ENCODE measurements at places on chromosomes 3 and 15.
A peak's percentile ranks its signal among the peaks of the same experiment; 100 is the strongest.

GRCh38 chr3:10517627-10518026 is 12.2 kb upstream of the ATP2B2 start:
- no peak for DNase-seq

- DNase-seq = no peak
These were observed 3.5 kb downstream of the TEX55 start for GRCh38 chr3:119149484-119149883.

DNA sequence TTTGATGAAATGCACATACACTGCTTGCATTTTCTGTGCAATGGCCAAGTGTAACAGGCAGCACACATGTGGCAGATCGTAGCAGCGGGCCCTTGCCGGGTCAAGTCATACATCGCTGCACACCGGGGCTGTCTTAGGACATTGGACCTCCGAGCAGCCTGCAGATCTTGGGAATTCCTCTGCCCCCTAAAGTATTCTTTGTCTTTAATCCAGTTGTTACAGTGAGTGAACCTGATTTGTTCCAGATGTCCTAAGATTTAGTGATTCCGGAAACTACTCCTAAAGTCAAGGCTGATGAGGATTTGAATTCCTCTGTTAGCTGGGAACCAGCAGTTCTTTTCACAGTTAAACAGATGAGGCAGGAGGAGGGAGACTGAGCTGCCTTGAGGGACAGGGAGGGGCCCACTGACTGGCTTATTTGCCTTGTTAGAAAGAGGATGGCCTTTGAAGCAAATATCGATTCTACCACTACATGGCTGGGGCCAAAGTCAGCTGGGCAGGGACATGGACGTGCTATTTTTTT is 190.7 kb upstream of the CTDSPL start:
- peak; percentile 44 for DNase-seq

GRCh38 chr15:85706779-85707518 is 87.8 kb downstream of the KLHL25 start:
- DNase-seq = no peak

GRCh38 chr3:182782149-182782548 is 11.2 kb upstream of the ATP11B start:
- DNase-seq = no peak

DNA sequence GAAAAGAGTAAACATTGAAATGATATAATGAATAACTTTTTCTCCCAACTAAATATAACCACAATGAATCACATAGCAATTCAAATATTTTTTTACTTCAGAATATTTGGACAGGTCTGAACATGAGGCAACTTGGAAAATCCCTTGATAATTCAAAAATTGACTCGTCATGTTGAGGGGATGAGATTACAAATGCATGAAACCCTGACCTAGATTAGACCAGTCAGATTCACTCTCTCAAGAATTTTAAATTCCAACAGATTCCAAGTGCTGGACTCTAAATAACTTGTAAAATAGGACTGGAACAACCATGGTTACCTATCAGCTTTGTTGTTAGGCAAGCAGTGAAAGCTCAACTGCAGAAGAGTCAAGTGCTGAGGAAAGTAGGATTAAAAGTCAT is 317.5 kb downstream of the GBE1 start:
- no peak for DNase-seq

DNA sequence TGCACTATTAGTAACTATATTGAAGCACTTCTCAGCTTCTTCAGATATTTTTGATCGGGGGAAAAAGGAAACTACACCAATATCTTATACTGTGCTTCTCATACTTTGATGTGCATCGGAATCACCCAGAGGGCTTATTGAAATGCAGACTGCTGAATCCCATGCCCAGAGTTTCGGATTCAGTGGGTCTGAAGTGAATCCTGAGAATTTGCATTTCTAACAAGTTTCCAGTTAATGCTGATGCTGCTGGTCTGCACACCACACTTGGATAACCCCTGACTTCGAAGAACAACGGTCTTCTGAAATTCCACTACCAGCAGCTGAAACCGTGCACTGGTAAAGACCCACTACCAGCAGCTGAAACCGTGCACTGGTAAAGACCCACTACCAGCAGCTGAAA is 243.9 kb downstream of the NTRK3 start:
- no peak for DNase-seq

DNA sequence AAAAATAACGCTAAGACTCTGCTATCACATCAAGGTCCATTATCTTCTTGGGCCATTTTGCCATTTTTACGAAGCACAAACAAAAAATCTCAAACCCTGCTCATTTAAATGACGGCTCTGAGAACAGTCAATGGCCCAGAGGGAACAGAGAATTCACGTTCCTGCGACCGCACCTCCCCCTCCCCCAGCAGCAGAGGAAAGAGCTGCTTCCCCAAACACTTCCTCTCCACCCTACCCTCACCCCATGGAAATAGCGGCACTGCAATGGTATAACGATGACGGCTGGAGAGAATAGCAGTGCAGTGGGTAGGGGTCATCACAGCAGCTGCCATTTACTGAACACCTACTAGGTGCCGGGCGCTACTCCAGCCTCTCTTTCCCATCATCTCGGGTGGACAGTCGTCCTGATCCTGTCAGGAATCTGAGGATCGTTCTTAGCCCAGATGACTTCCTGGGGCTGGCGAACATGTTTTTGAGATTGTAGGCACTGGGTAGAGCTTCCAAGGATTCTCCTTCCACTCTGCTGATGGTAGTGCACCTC is 113.3 kb downstream of the IQSEC1 start:
- DNase-seq = no peak

DNA sequence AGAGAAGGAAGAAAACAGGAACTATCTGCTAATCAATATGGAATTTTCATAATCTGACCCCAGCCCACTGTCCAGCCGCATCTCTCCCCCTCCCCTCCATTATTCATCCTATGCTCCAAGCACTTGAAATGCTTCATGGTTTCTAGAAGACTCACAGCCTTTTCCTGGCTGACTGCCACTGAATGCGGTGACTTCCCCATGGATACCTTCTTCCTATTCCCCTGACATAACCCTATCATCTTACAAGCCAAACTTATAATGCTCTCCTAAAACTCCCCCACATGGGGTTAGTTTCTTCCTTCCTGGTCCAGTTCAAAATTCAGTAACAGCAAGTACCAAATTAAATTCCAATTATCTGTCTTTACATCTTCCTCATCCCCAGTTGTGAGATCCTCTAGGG is 31.2 kb upstream of the PTX3 start:
- no peak for DNase-seq

- DNase-seq = no peak
These were observed 208.9 kb upstream of the TPM1 start for GRCh38 chr15:62833646-62834045.

DNA sequence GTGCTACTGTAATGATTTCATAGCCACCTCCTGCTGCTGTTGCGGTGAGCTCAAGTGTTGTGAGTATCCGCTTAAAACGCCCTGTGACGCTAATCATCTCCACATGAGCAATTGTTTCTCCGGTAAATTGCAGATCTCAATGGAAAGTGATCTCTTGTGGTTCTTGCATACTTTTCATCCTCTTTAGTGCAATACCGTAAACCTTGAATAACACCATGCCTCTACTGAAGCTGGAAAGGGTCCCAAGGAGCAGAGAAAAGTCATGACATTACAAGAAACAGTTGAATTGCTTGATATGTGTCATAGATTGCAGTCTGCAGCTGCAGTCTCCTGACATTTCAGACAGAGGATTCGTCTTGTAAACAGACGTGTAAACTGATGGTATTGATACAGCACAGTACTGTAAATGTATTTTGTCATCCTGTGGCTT is 6.0 kb upstream of the CEMIP start:
- DNase-seq = no peak

DNA sequence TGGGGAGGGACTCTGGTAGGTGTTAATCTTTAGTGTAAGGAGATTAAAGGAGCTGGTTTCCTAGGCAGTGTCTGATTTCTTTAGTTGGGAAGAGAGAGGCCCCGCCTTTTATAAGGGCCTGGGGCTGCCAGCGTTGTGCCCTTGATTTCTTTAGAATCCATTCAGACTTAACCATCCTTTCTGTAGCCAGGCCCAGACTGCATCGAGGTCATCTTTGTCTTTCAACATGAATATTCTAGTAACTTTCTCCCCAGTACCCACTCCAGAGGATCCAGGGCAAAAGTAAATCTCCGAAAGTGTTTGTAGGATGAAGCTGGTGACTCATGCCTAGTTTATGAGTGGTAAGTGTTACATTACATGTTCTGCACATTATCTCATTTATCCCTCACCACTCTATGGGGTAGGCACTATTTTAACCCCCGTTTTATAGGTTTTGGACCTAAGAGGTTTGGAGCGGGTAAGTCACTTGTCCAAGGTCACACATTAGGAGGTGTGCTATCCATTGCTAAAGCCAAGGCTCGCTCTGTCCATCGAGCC is 11.8 kb upstream of the USP3 start:
- no peak for DNase-seq

DNA sequence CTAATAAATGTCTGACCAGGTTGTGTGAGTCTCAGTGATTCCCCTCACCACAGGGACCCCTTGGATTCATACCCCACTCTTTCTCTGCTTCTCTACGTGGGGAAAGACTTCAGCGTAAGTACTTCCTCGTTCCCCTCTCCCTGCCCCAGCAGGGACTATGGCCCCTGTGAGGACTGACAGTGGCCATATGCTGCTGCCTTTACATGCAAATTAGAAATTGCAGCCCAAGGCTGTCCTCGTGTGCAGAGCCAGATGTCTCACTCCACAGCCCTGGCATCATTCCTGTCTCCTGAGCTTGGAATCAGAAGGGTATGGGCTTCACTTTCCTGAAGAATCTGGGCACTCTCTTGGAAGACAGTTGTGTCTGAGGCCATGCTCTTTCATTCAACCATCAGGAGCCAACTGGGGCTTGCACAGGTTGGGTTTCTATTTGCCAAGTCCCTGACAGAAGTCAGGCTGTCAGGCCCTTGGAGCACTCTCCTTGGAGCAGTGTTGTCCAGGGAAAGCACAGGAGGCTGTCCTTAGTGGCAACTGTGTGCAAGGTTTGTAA is 30.5 kb upstream of the IQCF2 start:
- DNase-seq = no peak

GRCh38 chr15:70337277-70338186 is 239.8 kb upstream of the TLE3 start:
- DNase-seq = no peak

DNA sequence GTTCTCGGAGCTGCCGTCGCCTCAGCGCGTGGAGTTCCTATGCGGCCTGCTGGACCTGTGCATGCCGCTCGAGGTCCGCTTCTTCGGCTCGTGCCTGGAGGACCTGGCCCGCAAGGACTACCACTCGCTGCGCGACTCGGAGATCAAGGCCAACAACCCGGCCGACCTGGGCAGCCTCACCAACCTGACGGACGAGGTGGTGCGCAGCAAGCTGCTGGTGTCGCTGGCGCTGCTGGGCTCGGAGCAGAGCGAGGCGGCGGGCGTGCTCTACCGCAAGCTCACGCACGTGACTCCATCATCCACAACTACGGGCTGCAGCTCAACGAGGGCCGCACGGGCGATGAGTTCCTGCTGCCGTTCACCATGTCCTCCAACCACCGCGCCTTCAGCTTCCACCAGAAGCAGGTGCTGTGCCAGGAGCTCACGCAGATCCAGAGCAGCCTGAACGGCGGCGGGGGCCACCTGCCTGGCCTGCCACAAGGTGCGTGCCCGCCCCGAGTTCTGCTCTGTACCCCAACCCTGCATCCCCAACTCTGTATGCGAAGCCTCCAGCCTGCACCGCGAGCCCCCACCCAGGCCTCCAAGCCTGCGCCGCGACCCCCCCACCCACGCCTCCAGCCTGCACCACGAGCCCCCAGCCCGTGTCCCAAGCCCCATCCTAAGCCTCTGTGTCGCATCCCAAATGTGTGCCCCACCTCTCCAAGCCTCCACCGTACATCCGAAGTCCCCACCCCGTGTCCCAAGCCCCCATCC is 178.2 kb downstream of the OR4M2 start:
- no peak for DNase-seq

- no peak for DNase-seq
These were observed 160.0 kb upstream of the UMPS start for GRCh38 chr3:124570232-124570631.

GRCh38 chr3:43015991-43016865 is 37.1 kb downstream of the GASK1A start:
- DNase-seq = no peak

DNA sequence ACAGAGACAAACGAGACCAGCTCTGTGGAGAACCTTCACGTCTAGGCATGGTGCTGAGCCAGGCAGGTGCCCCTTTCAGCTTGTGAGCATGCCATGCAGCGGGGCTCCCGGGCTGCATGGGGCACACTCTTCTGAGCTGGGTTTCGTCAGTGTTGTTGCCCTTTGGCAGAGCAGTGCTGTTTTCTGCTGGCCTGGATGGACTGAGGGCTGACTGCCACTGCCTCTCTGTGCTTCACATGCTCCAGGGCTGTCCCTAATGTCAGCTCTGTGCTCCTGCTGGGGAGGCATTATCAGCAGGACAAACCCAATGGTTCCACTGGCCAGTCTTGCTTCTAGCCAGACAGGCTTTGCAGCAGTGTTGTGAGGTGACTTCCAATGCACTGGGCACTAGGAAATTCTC is 9.5 kb downstream of the GASK1A start:
- DNase-seq = no peak

GRCh38 chr3:134260987-134261386 is 10.3 kb upstream of the RYK start:
- no peak for DNase-seq

GRCh38 chr3:30604093-30604492 is 2.3 kb upstream of the TGFBR2 start:
- no peak for DNase-seq

GRCh38 chr3:107956991-107957900 is 133.6 kb downstream of the CD47 start:
- peak; percentile 34 for DNase-seq

DNA sequence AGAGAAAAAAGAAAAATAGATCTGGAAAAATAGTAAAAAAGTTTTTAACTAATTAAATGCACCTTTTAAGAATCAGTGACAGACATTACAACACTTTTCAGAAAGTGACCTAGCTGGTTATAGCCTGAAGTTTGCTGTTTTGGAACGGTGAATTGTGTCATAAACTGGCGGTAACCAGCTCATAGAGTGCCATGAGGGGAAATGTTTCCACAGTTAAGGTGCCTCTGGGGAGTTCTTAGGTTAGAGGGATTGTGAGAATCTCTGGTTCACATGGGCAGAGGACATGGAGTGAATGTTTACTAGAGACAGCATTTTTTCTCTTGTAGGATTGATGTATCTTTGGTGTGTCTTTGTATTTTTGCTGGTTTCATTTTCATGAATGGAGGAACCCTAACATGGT is 2.8 kb downstream of the TBC1D23 start:
- DNase-seq = no peak

DNA sequence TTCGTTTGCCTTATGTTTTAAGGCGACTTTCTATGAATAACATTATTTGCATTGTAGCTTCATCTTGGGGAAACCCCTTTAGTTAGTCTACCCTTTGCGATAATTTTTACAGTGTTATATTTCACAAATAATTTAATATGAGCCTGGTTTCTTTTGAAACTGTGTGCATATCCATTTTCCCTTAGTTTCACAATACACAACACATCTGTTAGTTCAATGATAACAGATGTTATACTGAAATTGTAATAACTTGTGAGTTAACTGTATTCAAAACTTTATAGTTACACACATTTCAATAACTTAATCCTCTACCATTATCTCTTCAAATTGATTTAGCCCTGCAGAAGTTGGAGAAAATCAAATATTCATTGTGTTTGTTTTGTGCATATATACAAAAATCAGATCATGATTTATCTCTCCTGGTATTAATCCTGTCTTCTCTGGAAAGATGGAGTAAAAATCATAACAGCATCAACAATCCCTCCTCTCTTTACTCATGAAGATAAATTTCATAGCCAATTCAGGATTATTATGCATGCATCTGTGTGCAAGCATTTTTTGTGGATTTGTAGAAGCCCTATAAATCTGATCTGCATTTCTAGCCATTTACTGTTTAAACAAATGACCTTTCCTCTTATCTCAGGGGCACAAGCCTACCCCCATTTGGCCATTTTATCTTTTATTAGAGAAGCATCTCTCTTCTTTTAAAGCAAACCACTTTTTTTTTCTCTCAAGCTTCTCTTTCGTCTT is 304.0 kb downstream of the VPS13C start:
- DNase-seq = no peak

Measured in body of pancreas (tissue), 4 donors.